ENCODE measurements at places on chromosomes 1 and 21.

- DNase-seq, result no peak
These were observed 15.3 kb upstream of the NLRP3 start for GRCh38 chr1:247400685-247401084.

DNA sequence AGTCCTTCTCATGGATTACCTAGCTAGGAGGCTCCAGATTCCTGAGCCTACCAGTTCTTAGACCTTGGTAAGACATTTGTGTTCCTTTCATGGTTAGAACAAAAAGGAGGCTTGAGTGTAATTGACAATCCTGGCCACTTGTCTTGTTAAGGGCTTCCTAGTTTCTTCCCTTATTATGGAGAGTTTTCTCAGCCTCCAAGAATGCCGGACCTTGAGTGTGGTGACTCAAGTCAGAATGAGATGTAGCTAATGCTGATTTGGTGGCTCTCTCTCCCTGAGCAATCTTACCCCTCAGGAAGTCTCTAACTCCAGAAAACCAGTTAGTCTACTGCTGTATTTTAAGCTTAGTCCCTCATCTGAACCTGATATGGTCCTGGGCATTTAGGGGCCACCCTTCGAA lies 14.3 kb downstream of the CHI3L2 start:
- DNase-seq, result no peak

DNA sequence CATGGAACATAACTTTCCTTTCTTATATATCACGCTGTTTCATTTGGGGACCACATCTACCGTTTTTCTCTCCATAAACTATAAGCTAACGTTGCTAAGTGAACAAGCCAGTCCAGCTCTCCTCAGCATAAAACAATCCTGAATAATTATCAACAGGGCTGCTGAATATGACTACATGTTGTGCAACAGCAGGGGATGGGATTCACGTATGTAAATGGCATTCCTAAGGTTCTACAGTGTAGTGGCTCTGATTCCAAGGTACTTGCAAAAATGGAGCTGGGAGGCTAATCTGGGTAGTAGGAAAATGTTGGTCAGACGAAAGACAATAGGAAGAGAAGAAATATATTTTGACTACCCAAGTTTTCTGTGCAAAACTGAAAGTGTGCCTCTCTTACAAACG lies 262.8 kb downstream of the RWDD3 start:
- DNase-seq, result no peak

GRCh38 chr21:42012763-42013329 lies 2.7 kb upstream of the ZBTB21 start:
- DNase-seq, result no peak

DNA sequence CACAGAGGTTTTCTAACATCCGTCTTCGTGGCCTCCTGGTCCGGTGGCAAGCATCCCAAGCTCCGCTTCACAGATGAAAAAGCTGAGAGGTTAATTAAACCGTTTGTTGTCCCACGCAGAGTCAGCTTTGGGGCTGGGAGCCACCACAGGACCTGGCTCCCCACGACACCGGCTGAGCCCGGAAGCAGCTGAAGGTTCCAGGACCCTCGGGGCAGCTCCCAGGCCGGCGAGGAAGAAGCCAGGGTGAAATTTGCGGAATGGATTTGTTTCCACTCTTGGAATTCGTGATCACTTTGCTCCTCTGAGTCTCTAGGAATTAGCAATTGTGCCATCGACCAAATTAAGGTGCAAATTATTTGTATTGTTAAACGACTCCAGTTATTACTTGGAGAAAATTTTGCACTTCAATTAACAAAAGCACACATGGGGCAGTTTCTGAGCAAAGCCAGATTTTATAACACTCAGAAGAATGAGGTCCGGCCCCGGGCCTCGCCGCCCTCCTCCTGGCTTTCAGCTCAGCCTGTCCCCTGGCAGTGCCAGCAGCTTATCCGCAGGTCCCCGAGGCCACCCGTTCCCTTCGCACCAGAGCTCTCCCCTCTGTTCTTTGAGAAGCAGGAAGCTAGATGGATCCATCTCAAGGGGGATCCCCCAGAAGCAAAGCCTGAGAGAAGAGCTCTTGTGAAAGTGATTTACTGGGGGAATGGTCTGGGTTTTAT lies 69.1 kb downstream of the SIK1 start:
- no peak for DNase-seq

Measured in HEK293T (cell line).